ENCODE measurements at places on chromosomes 2 and 18.

- DNase-seq = no peak
Measured at GRCh38 chr2:126889071-126889470, 9.6 kb upstream of the TEX51 start.

DNA sequence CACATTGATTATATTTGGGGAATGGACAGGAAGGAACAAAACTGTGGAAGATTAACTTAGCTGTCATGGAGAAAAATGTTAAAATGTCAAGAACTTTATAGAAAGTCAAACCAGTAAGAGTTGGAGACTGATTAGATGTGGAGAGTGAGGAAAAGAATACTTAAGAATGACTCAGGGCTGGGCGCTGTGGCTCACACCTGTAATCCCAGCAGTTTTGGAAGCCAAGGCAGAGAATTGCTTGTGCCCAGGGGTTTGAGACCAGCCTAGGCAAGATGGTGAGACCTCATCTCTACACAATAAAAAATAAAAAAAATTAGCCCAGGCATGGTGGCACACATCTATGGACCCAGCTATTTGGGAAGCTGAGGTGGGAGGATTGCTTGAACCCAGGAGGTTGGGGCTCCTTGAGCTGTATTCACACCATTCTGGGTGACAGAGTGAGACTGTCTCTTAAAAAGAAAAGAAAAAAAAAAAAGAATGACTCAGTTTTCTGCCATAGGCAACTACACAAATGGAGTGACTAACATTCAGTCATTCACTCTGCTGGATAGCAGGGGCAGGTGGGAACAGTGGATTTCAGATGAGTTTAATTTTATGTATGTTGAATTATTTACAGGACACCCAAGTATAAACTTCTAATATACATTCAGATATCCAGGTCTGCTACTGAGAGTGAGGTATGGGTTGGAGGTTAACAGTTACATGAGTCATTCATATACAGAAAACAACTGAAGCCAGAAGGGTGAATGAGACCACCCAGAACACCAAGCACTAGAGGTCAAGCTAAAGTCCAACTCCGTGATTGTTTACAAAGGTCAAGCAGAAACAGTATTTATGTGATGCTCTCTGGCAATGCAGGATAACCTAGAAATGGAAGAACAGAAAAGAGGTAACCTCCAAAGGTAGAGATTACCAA is 33.9 kb downstream of the ORC2 start:
- no peak for DNase-seq

GRCh38 chr2:136255127-136255526 is 137.2 kb upstream of the CXCR4 start:
- DNase-seq = no peak

GRCh38 chr2:110124939-110125691 is 9.5 kb upstream of the MALL start:
- DNase-seq = no peak

- no peak for DNase-seq
Measured at GRCh38 chr18:9846162-9846925, 39.4 kb upstream of the TXNDC2 start.

- no peak for DNase-seq
Measured at GRCh38 chr2:120850551-120850950, 114.9 kb downstream of the GLI2 start.

DNA sequence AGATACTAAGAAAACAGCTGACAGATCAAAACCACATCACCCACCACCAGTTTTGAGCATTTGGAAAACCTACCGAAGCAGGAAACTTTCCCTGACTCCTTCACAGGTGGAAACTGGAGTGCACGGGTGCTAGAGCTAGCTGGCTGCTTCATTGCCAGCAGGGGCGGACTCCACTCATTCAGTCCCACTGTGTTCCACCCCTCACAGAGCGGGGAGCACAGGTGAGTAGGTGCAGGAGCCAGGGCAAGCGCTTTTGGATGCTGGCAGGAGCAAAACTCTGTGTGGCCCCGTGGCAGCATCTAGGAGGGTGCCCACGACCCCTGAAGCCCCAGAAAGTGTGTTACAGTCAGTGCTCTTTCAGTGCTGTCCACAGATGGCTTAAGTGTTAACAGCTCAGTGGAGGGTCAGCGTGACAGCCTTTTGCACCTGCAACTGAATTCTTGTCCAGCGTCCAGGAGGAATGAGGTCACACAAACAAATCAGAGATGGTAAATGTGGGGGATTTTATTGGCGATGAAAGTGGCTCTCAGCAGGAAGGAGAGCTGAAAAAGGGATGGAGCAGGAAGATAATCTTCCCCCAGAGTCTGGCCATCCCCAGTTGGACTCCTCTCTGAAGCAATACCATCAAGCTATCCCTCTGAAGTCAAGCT is 71.1 kb downstream of the TMEM163 start:
- no peak for DNase-seq

- DNase-seq = no peak
Measured at GRCh38 chr2:11435036-11435435, 30.9 kb downstream of the E2F6 start.

DNA sequence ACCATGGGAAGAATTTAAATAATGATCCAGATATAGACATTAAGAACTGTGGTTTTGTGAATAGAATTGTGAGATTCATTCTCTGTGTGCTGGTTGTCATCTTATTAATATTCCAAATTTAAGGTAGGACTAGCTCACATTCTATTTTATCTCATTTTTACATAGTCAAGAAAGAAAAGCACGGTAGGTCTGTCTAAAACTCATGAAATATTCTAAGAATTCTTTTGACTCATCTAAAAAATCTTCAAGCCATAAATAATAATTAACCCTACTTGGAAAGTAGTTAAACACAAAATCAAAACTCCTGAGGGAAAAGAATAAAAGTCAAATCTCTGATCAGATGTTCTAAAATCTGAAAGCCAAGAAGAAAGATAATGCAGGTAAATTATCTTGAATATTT is 388.8 kb upstream of the CHAC2 start:
- DNase-seq = no peak

- DNase-seq = peak; percentile 21
Measured at GRCh38 chr18:48679236-48679635, 140.4 kb downstream of the CTIF start.

GRCh38 chr18:27794181-27794926 is 382.6 kb downstream of the CDH2 start:
- DNase-seq = no peak

- no peak for DNase-seq
Measured at GRCh38 chr18:62239475-62239874, 52.4 kb downstream of the RELCH start.

DNA sequence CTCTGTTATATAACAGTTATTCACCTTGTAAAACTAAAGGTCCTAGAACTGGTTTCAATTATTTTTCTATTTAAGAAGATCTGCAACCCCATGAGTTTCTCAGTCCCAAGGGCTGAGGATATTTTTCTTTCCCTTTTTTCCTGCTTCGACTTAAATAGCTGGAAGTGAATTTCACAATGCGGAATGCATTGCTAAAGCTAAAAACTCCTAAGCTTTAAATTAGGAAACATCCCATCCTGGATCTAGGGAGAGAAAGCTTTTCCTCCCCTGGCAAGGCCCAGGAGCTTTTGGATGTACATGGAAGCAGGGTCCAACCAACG is 1.4 kb downstream of the RFX8 start:
- no peak for DNase-seq

GRCh38 chr18:26556573-26556972 is 8.2 kb upstream of the KCTD1 start:
- DNase-seq = no peak

DNA sequence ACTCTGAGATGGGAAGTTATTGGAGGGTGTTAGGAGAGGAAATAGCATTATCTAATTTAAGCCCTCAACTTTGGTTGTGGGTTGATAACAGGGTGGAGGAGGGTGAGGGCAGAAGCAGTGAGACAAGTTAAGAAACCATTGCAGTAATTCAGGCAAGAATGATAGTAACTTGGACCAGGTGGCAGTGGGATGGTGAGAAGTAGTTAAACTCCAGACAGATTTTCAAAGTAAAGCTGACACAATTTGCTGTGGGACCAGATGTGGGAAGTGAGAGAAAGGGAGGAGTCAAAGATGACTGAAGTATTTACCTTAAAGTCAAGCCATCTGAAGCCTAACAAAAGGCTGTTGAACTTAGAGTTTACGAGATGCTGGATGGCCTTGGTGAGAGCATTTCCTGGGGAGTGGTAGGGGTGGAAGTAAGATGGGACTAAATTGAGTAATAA is 163.2 kb upstream of the KLF7 start:
- DNase-seq = no peak

DNA sequence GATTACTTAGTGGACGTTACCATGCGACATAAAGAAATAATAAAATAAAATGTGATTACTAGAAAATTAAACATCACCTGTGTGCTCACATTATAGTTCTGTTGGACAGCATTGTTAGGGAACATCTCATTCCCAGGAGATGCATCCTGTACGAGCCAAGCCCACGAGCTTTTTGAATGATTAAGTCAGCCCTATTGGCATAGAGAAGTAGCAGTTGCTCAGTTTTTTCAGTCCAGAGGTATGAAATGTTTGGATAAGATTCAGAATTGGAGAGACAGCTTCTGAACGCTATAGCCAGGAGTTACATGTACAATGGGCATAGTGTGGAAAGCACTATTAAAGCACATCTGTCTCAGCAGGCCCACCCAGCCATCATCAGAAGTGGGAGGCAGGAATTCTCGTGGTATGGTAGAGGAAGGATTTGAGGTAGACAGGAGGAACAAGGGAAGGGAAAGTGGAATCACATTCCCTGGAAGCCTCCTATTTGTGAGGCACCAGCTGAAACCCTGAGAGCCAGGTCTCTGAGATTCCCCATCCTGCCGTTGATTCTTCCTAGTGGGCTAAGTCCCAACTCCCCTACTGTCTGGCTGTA is 8.6 kb downstream of the SPATS2L start:
- no peak for DNase-seq

DNA sequence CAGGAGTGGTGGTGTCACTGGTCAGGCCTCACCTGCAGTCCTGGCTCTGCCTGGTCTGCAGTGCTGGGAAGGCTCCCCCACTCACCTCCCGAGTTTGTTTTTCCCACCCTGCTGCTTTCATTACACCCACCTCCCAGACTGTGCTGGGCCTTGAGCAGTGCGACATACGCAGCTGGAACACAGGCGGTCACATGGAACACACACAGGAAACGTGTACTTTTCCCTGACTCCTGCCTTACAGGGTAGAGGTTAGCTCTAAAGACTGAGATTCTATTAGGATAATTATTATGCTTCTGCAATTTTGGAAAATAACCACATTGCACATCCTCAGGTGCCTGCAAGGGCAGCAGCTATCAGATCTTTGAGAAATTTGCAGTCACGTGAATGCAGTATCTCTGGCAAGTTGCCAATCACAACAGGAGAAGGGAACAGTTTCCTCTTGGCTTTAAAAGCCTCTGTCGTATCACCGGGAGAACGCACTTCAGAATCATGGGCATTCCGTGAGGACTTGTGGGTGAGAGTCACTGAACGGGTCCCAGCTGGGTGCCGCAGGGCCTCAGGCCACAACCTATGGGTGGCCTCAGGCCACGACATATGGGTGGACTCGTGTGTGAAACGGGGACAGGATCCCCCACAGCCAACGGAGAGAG is 136.5 kb downstream of the ZNF236 start:
- DNase-seq = no peak

- DNase-seq = no peak
Measured at GRCh38 chr2:49940626-49941025, 786.3 kb upstream of the FSHR start.
